ENCODE measurements at places on chromosomes 2 and 18.

- no peak for DNase-seq
These were observed 73.9 kb upstream of the TAF1B start for GRCh38 chr2:9769171-9770005.

DNA sequence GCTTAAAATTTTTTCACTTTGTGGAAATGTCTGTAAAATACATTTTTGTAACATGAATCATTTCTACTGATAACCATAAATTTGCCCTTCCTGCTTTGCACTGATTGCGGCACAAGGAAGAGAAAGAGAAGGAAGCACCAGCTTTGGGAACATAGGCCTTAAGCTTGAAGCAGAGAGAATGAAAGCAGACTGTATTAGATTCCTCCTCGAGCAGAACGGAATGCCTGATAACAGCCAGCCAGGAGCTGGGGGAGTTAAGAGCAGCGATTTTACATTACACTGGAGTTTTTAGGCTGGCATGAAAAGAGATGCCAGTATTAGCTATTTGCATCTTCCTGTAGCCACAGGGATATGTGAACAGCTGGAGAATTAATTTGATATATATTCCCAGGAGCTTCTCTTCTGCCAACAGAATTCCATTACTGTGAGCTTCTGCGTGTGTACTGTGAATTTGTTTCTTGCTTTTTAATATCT, 33.5 kb downstream of the CRIM1 start:
- no peak for DNase-seq

DNA sequence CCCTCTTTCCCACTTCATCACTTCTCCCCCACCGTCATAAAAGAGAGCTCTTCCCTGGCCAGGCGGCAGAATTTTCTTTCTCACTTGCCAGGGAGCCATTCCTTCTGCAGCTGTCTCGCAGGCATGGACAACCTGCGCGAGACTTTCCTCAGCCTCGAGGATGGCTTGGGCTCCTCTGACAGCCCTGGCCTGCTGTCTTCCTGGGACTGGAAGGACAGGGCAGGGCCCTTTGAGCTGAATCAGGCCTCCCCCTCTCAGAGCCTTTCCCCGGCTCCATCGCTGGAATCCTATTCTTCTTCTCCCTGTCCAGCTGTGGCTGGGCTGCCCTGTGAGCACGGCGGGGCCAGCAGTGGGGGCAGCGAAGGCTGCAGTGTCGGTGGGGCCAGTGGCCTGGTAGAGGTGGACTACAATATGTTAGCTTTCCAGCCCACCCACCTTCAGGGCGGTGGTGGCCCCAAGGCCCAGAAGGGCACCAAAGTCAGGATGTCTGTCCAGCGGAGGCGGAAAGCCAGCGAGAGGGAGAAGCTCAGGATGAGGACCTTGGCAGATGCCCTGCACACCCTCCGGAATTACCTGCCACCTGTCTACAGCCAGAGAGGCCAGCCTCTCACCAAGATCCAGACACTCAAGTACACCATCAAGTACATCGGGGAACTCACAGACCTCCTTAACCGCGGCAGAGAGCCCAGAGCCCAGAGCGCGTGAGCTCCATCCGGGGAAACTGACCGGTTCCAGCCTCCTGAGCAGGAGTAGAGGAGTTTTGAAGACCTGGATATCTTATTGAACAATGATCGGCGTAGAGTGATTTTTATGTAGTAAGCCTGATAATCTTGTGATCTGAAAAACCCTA, at the start of gene MSGN1:
TSS of gene MSGN1 (plus strand) at position 65 of the 850 bp plus-strand sequence. CDS start at position 124, 59 bp downstream.
- DNase-seq, result no peak

DNA sequence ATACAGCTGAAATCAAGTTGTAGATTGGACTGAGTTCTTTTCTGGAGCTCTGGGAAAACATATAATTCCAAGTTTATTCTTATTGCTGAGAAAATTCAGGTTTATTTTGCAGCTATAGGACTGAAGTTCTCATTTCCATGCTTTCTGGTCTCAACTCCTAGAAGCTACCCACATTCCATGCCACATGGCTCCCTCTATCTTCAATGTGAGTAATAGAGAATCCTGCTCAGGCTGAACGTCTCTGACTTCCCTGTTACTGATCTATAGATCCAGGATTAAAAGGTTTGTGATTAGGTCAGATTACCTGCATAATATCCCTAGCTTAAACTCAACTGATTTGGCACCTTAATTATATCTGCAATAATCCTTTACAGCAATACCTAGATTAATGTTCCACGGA, 453.8 kb upstream of the MC4R start:
- no peak for DNase-seq

- no peak for DNase-seq
These were observed 78.1 kb upstream of the KIF5C start for GRCh38 chr2:148796735-148797512.
